ENCODE measurements at places on chromosomes 11 and 22.

- no peak for DNase-seq
Observed at GRCh38 chr11:69030301-69030700, 17.3 kb upstream of the MRGPRF start.

DNA sequence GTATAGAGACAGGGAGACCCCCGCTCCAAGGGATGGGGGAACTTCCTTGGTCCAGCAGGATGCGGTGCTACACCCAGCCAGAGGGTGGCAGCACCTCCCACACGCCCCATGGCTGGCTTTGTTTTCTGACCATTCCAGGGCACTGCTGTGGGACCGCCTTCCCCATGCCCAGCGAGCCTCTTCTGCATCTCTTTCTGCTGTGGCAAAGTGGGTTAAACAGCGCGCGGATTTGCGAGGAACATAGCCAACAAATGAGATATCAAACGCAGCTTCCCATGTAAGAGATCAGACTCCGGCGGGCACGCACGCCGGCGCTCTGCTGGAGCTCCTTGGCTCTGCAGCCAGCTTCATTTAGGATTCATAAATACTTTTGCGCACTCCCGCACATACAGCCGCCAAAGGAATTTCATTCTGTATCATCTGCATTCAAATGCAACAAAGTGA is 485.8 kb upstream of the CADM1 start:
- no peak for DNase-seq

DNA sequence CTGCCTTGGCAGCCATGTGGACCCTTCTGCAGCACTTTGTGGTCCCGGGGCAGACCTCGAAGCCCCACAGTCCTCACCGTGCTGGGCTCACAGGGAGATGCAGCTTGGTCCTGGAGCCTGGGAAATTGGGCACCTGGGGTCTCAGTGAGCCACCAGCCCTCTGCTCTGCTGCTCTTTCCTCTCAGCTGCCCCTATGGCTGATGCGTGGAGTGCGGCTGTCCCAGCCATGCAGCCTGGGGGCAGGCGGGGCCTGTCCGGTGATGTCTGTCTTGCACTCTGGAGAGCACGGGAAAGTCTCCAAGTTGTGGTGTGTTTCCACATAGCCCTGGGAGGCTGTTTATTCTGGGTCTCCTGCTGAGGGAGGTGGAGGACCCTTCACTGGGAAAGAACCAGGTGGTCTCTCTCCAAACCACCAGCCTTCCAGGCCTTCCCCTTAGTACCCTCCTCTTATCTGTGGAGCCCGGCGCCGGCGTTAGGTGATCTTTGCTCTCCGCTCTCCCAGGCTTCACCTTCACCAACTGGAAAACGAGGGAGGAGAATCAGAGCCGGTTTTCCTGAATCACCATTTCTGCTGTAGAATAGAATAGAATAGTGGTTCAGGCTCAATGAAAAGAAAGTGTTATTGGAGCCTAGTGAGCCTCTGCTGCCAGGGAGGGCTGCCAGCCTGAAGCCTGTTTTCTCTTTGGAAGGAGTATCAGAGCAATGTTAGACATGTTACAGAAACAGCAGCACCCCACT is 41.2 kb upstream of the GRAMD4 start:
- DNase-seq: no peak

GRCh38 chr11:133072378-133072777 is 459.9 kb downstream of the OPCML start:
- DNase-seq: no peak

GRCh38 chr11:10696468-10697322 is 3.1 kb upstream of the IRAG1 start:
- DNase-seq: no peak

DNA sequence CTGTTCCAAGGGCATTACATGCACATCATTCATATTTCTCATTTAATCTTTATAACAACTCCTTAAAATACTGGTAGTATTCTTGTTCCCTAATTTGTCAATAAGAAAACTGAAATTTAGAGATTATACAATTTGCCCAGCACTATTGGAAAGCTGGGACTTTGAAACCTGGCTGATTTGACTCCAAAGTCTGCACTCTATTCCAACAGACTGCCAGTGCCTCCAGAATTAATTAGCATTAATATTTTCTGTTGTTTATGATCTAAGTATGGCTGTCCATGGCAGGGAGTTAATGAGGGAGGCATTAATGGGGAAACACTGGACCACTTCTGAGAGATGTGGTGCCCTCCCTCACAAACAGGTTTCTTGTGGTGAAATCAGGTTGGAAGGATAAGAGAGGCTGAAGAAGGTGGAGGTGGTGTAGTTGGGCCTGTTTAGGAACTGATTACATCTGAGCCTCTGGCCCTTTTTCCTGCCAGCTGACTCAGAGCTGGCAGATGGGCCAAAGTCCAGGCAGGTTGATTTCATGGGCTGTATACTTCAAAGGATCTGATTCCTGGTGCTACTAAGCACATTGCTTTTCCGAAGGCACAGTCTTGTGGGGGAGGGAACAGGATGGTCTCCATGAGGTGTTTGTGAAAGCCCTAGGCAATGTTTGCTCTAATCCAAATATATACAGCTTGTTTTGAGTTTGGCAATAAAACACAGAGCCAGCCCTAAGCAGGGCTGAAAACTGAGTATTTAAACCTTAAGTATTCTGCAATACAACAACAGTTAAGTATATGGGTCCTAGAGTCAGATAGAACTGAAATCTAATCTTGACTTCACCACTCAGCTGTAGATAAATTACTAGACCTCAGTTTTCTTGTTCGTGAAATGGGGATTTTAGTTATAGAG is 21.0 kb upstream of the RAB30 start:
- no peak for DNase-seq

DNA sequence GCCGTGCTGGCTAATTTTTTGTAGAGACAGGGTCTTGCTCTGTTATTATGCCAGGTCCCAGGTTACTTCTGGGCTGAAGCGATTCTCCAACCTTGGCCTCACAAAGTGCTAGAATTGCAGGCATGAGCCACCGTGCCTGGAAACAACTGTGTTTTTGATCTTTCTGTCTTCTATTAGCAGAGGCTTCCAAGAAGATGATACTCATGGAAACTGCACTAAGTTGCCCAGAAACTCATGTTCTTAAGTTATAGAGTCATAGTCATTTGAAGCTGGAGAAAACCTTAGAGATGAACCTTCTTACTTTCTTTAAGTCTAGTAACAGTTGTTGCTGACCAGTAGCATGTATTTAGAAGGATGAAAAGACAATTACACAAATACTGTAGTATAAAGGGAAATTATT is 37.1 kb upstream of the HSPA8 start:
- DNase-seq: no peak

- DNase-seq: no peak
Observed at GRCh38 chr22:20807315-20807752, 33.4 kb downstream of the SERPIND1 start.

DNA sequence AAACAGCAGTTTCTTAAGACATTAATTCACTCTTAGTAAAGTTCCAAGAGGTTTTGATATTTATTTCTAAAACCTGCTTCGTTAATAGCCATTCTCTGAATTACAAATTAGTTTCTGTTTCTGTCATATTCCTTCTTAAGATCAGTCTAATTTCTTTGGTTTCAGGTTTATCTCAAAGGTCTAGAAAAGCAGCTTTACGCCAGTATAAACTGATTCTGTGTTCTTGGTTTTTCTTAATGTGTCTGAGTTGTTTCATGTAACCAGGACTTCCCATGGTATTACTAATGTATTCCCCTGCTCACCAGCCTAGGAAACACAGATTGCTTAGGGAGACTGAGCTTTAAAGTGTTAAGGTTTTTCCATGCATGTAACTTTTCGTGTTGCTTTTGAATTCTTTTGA is 6.8 kb upstream of the ACY3 start:
- no peak for DNase-seq

GRCh38 chr22:45434981-45435380 is 21.5 kb downstream of the RIBC2 start:
- DNase-seq: no peak

GRCh38 chr11:34084637-34085036 is 20.8 kb upstream of the NAT10 start:
- DNase-seq: no peak

DNA sequence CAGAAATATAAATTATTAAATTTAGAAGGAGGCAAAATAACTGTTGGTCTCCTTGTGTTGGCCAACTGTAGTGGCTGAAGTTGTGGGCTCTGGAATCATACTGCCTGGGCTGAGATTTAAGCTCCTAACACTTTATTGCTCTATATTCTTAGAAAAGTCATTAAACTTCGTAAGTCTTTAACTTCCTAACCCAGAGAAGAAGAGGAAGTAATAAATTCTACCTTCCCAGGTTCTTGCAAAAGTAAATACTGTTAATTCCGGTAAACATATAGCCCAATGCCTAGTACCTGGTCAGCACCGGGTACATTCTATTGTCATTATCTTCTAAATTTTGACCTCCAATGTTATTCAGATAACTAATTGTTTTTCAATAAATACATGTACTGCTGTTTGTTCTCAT is 4.5 kb downstream of the OR51T1 start:
- no peak for DNase-seq

DNA sequence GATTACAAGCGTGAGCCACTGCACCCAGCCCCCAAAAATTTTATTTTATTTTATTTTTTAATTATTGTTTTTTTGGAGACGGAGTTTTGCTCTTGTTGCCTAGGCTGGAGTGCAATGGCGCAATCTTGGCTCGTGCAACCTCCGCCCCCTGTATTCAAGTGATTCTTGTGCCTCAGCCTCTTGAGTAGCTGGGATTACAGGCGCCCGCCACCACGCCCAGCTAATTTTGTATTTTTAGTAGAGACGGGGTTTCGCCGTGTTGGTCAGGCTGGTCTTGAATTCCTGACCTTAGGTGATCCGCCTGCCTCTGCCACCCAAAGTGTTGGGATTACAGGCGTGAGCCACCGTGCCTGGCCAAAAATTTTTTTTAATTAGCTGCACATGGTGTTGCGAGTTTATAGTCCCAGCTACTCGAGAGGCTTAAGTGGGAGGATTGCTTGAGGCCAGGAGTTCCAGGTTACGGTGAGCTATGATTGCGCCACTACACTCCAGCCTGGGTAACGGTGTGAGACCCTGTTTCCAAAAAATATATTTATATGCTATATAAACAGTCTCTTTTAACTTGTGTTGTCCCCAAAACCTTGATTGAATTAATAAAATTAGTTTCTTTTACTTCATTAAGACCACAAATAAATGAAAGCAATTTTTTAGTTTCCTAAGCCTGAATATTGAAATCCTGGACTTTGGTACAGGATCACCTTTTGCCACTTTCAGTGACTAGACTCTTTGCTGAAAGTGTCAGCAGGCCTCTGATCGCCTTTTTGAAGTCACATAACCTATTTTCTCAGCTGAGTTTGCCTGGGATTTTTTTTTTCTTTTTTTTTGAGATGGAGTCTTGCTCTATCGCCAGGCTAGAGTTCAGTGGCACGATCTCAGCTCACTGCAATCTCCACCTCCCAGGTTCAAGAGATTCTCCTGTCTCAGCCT is 16.2 kb downstream of the ATG13 start:
- DNase-seq: no peak

DNA sequence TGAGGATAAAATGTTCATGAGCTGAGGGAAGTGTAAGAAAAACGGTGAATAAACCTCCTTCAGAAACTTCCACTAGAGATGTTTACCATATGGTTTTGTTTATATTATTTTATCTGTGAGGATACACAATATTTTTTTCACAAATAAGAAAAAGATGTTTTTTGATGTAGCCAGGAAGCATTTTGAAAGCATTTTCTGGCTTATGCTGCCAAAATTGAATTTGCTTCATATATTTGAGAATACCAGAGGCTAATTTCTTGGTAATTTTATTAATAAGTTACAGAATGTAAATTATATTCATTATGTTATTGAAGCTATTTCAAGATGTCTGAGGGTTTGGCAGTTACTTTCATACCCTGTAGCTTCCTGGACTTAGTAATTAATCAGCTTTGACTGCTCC is 686.6 kb downstream of the LUZP2 start:
- no peak for DNase-seq

- DNase-seq: no peak
Observed at GRCh38 chr11:30435488-30435887, 112.6 kb downstream of the ARL14EP start.

DNA sequence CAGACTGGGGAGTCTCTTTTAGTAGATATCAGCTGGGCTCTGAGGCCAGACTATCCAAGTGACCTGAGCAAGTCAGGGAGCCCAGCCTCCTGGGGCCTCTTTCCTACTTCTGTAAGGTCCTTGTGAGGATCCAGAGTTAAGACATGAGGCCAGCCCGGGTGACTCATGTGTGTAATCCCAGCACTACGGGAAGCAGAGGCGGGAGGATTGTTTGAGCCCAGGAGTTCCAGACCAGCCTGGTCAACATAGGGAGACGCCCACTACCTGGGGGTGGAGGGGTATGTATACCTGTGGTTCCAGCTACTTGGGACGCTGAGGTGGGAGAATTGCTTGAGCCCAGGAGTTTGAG is 36.9 kb upstream of the POLA2 start:
- DNase-seq: no peak

- DNase-seq: no peak
Observed at GRCh38 chr11:84056653-84057376, 770.6 kb upstream of the CCDC90B start.

DNA sequence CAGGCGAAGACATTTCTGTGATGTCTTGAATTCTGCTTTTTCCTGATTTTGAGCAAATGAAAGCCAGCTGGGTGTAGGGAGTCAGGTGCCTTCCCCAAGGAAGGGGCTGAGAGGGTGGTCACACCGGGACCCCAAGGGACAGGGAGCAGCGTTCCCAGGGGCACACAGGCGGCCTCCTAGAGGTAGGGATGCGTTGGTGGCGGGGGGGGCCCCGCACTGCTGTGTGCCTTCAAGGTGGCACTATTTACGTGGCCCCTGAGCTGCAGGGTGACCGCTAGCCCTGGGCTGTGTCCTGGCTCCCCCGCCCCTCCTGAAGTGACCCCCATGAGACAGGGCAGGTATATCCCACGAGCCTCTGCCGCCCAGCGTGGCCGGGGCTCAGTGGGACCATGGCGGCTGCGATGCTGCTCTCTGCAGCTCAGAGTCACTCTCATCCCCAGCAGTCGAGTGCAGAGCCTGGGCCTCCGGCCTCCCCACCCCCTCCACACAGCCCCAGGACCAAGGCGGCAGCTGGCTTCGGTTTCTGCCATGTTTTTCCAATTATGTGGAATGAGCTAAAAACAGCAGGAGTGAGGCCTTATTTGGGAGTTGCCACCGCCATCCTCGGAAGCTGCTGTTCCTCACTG is 60.9 kb downstream of the LRP5 start:
- DNase-seq: no peak

GRCh38 chr22:44580176-44581095 is 82.4 kb upstream of the RTL6 start:
- DNase-seq: no peak

DNA sequence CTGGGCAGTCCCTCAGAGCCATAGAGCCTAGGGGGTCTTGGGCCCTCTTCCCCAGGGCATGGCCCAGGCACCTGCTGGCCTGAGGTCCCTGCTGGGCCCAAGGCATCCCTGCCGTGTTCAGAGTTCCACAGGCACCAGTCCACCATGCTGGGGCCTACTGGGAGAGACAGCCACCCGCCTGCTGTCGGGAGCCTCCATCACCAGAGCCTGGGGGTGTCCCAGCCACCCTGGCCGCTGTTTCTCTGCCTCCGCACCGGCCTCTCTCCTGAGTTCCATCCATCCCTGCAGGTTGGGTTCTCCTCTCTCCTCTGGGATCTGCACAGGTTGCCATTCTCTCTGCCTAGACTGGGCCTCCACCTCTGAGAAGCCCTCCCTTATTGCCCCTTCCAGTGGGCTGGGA is 68.6 kb downstream of the KCNQ1 start:
- no peak for DNase-seq
